ENCODE measurements at places on chromosomes 5 and 9.

DNA sequence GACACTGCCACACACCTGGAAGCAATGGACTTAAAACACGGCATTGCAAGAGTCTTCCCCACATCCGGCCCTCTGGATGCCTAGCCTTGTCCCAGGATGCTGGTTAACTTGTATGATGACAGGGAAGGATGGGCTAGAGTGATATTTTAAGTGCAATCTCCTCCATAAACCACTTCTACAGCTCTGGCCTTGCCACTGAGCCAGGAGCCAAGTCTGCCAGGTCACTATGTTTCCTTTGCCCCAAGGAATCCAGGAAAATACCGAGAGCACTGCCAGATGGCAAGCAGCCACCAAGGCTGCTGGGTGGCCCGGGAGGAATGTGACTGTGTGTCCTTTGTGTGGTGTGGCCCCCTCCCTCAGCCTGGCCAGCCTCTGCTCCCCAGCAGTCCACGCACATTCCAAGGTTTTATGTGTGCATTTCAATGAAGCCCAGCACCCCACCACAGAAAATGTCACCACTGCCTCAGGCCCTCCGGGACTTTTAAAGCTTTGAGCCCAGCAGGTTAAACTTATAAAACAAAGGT lies 106.0 kb downstream of the FRMD3 start:
- DNase-seq: no peak

DNA sequence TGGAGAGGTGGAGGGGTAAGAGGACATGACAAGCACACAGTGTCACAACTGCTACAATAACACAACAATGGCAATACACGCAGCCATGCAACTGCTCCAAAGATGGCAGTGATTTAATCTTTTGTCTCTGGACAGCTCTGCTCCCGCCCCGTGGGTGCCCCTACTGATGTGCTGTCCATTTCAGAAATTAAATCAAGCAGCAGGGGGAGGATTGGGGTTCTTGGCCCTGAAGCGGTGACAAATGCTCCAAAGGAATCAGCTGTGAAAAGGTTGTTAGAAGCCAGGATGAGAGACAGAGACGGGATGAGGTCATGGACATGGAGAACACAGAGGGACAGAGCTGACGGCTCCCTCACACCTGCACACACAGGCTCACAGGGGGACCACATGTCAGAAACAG lies 22.6 kb downstream of the CNTFR start:
- DNase-seq: no peak

DNA sequence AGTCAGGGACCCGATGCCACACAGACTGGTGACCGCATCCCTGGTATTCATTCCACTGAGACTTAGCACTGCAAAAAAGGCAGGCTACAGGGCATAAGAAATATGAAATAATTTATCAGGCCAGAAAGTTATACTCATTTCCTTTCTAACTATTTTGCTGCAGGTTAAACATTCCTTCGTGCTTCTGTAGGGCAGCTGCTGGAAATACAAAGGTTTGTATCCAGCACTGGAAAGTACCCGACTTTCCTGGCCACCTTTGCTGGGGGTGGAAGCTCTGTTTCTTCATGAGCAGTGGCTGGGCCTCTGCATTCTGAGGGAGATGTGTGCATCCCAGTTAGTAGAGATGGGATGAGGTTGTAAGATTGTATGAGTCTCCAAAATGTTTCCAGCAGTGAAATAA lies 478.6 kb upstream of the WWC1 start:
- DNase-seq: no peak

DNA sequence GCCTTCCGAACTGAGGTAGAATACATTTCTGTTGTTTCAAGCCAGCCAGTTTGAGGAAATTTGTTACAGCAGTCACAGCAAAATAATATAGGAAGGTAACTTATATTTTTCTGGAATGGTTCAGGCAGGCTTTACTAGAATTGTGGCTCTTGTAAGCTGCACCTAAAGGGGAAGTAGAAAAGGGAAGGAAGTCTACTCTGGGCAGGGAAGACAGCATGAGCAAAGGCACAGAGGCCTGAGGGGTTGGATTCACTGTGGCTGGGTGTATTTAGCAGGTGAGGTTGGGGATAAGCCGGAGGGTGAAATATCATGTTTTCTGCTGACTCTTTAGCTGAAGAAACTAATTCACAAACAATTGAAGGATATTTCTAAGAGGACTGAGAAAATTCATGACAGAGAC lies 183.5 kb downstream of the GAS1 start:
- no peak for DNase-seq

DNA sequence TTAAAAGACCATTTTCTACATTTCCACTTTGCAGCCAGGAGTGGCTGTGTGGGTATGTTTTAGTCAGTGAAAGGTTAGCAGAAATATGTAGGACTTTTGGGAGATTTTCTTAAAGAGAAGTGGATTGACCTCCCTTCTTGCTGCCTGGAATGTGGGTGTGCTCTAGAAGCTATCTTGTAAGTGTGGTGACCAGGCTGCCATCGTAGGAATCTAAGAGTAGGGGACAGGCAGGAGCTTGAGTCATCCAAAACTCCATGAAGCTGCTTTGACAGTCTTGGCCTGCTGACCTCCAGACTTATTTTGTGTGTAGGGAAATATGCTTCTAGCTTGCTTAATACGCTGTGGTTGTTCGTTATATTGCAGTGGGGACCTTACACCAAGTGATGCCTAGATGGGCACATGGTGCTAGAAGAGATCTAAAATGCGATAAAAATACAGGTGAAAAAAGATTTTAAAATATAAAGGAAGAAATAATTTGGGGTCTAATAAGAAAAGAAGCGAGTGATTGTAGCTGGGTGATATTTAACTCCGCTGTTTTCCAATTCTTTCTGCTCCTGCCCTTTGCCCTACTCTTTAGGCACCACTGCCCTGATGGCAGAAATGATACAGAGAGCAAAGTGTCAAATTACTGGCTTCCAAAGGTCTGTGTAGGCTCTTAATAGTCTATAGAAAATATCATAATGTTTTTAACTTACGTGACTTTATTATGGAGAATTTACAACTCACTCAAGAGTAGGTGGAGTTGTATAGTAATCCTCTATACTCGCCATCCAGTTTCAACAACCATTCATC lies 298.2 kb upstream of the ZNF608 start:
- DNase-seq: no peak

- no peak for DNase-seq
Measured at GRCh38 chr5:56913766-56914165, 4.4 kb downstream of the SETD9 start.

GRCh38 chr5:134579284-134579771 lies 53.3 kb downstream of the SAR1B start:
- DNase-seq: no peak

GRCh38 chr5:173835131-173835530 lies 53.0 kb upstream of the CPEB4 start:
- no peak for DNase-seq

GRCh38 chr5:134464988-134465815 lies 53.5 kb upstream of the CDKN2AIPNL start:
- DNase-seq: no peak

GRCh38 chr5:144352732-144353317 lies 182.2 kb downstream of the KCTD16 start:
- no peak for DNase-seq

DNA sequence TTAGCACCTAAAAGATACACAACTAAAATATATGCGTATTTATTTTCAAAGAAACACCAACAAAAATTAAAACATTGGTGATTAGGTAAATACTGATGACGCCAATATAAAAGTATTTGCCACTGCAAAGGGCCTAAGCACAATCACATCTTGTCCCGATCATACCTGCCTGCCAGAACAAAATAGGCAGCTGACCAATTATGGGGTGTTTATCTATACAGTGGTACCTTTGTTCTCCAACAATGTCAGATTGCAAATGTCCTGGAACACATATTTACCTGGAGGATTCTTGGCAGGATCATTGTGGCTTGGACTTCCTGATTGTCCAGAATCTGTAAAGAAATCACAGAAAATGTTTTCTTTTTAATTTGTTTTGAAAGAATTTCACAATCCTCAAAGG lies 134.5 kb downstream of the NFIB start:
- DNase-seq: no peak

DNA sequence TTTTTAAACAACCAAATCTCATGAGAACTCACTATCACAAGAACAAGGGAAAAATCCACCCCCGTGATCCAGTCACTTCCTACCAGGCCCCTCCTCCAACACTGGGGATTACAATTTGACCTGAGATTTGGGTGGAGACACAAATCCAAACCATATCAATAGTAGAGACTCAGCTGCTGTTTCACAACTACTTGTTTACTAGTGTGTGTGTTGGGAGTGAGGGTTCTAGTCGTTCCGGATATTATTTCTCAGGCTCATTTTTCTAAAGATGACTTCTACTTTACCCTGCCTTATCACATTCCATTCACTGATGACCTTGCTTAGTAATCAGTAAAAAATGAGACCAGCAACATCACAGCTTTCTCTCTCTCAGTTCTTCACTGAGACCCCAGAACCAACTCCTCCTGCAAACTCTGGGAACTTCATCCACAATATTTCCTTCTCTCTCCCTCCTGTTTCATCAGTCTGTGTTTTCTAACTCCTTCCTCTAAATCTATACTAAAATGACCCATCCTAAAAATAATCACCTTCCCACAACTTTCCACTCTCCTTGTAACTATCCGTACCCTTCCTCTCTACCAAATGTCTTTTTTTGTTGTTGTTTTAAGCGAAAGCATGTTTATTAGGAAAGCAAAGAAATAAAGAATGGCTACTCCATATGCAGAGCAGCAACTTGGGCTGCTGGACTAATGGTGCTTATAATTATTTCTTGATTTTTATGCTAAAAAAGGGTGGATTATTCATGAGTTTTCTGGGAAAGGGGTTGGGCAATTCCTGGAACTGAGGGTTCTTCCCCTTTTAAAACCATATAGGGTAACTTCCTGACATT lies 121.5 kb upstream of the SPRY4 start:
- DNase-seq: no peak

All from WERI-Rb-1 (cell line).